Activated naive CD8-positive, alpha-beta T cell treated with anti-CD3 and anti-CD28 coated beads for 36 hours (primary cell): ENCODE measurements at places on chromosomes 13 and 19. TPM values are rescaled to one million over a fixed set of nuclear protein-coding genes. Genes with fewer than 3 reads are reported as not detected.

ACTL9 gene
- not detected for total RNA-seq

KLF1 gene
- 0.39 TPM for total RNA-seq

CGB3 gene
- not detected for total RNA-seq

ZNF575 gene
- total RNA-seq: 2.2 TPM

DHRS12 gene
- 9.7 TPM for total RNA-seq

ZNF160 gene
- total RNA-seq: 27.4 TPM

ZNF729 gene
- not detected for total RNA-seq

GFY gene
- total RNA-seq: not detected

GPR183 gene
- total RNA-seq: 4.5 TPM

GSX1 gene
- total RNA-seq: not detected

CBARP gene
- total RNA-seq: 0.33 TPM

KLK14 gene
- 0.30 TPM for total RNA-seq

CCL25 gene
- total RNA-seq: 1.2 TPM

ZNF414 gene
- total RNA-seq: 21.2 TPM

ZNF524 gene
- 11.5 TPM for total RNA-seq

PRR19 gene
- 0.52 TPM for total RNA-seq

SIGLEC5 gene
- not detected for total RNA-seq

CELF5 gene
- total RNA-seq: 0.16 TPM

TINCR gene
- 0.34 TPM for total RNA-seq

ZNF112 gene
- 0.62 TPM for total RNA-seq

SLC1A6 gene
- total RNA-seq: not detected

ITM2B gene
- total RNA-seq: 95.9 TPM

LRRC63 gene
- total RNA-seq: 0.14 TPM

CACNG6 gene
- total RNA-seq: not detected

TYK2 gene
- 153 TPM for total RNA-seq

RNF225 gene
- 1.6 TPM for total RNA-seq

PGLYRP1 gene
- total RNA-seq: not detected

TYROBP gene
- not detected for total RNA-seq

LRG1 gene
- total RNA-seq: 0.38 TPM

MZT1 gene
- 29.6 TPM for total RNA-seq

SLC25A41 gene
- 0.60 TPM for total RNA-seq

PRRG2 gene
- total RNA-seq: 1.6 TPM
